ENCODE measurements at places on chromosomes 5 and 9.

DNA sequence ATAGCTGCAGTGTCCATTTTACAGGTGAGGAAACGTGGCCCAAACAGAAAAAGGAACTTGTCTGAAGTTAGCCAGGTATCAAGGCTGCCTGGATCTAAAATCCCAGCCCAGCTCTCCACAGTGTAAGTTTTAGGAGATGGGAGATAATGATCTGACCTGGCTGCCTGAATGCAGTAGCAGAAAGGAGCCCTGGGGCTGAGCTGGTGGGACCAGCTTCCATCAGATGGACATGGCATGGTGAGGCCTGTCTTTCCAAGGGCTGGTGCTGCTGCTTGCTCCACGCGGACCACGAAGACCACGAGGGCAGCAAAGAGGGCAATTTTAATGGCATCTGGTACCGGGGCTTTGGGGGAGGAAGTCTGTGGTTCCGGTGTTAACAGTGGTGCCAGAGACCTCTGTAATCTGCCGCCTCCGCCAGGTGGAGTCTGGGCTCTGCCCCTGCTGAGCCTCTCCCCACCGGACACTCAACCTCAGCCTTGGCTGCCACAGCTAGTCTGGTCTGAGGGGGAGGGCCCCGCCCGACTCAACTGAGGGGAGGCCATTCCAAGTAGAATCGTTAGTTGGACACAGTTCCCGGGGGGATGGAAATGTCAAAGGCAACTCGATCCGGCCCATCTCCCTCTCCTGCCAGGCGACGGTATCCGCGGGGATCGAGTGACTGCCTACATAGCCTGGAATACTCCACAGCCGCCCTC is 650 bp downstream of the MYORG start:
- no peak for DNase-seq

- no peak for DNase-seq
Measured at GRCh38 chr5:141913560-141914198, 10.0 kb upstream of the DELE1 start.

DNA sequence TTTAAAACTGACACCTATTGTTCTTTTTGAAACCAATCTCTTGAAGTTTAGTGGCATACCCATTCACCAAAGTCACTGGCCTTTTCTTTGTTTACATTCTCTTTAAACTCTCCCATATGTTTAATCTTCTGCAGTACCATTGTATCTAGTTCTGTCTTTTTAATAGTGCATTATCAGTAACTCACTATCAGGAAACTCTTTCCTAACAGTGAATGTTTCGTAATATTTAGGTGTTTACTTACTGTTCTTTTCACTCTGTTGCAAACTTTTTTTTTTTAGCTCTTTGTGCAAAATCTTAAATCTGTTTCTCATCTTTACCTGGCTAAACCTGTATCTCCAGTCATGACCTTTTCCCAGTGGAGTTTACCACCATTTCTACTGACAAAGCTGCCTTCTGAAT is 17.2 kb downstream of the SMAD5 start:
- no peak for DNase-seq

- no peak for DNase-seq
Measured at GRCh38 chr5:14036514-14036913, 92.0 kb upstream of the DNAH5 start.

DNA sequence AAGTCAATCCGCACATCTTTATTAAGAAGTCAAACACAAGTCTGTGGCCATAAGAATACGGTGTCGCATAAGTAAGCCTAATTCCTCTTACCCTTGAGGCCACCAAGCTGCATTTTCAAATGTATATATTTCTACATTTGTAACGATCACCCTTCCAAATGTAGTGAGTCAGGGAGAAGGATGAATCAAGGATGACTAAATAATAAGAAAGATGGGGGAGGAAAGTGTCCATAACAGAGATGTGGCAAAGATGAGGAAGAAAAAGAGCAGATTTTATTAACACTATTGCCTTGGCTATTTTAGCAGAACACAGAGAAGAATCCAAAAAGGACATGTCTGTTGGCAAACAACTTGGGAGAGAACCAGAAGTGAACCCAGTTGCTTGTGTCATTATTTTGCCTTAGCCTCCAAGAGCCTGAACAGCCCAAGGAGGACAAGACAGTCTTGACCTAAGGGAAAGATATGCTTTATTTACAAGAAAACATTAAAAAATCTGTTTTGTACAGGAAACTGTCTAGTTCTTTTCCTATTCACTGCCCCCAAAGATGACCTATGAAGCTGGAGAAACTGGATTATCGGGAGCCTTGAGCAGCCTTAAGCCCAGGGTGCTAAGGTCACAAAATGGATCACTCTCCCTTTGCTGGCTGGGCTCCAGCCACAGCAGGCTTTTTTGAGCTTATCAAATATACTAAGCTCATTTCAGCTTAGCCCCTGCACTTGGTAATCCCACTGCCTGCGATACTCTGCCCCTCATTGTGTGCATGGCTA is 101.5 kb downstream of the PLCXD3 start:
- DNase-seq = no peak

- no peak for DNase-seq
Measured at GRCh38 chr9:137339045-137339907, 37.2 kb upstream of the NRARP start.

DNA sequence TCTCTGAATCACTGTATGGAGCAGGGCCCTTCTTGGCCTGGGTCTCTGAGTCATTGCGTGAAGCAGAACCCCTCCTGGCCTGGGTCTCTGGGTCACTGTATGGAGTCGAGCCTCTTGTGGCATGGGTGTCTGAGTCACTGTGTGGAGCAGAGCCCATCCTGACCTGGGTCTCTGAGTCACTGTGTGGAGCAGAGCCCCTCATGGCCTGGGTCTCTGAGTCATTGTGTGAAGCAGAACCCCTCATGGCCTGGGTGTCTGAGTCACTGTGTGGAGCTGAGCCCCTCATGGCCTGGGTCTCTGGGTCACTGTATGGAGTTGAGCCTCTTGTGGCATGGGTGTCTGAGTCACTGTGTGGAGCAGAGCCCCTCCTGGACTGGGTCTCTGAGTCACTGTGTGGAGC is 94.0 kb upstream of the RAPGEF1 start:
- DNase-seq = no peak

DNA sequence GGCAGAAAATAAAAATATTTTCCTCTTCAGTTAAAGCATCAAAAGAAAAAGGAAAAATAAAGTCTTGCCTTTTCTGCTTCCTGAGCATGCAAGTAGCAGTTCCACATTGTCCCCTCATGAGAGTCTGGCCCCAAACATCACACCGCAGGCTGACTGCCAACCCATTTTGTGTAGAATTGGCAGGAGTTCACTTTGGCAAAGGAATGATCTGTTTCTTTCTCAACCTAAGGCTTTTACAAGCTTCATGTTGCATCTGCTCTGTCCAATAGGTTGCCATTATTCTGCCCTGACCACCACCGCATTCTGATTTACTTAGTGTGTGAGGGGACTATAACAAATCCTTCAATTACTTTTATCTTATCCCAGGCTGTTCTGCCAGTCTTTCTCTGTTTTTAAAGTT is 249.5 kb downstream of the ISL1 start:
- no peak for DNase-seq

- DNase-seq = no peak
Measured at GRCh38 chr9:16540743-16541613, 329.5 kb downstream of the BNC2 start.

- DNase-seq = no peak
Measured at GRCh38 chr9:73050887-73051550, 98.2 kb upstream of the ALDH1A1 start.

DNA sequence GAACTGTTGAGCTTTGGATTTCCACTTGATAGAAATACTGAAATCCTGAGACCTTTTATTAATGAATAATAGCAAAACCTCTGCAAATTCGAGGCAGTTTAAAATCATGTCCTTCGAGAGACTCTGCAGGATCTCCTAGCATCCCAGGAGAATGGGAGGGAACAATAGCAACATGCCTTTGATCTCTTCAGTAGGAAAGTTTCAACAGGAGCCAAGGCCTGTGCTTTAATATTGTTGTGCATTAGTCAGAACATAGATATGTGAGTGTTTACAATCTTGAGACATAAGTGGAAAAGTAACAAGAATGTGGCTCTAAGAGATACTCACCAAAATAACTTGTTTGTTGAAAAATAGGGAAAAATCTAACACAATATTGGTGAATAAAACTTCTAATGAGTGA is 83.3 kb upstream of the LHFPL2 start:
- DNase-seq = no peak

DNA sequence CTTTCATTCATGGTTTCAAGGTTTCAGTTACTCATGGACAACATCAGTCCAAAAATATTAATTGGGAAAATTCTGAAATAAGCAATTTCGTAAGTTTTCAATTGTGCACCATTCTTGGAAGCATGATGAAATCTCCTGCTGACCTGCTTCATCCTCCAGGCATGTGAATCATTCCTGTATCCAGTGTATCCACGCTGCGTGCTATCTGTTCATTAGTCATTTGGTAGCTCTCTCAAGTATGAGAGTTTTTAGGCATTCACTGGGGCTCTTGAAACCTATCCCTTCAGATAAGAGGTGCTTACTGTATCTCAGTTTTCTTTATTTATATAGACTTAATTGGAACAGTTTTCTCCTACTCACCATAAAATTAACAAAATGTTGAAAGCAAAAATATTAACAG is 293.0 kb downstream of the CDH12 start:
- no peak for DNase-seq

DNA sequence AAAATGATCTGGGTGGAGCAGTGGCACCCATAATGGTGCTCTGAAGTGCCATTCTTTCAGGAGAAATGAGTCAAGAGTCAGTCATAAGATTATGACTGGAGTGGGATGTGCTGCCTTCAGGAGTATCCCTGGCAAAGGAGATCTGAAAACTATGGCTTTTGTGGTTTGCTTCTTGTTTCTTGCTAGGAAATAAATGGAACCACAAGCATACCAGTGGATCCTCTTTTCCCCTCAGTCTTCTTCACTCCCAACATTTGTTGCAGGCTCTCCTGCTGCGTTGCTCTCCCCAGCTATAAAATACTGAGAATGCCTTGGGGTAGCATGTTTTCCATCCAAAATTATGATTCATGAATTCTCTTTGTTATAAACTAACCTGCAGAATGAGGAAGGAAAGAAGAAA is 199.1 kb downstream of the NNT start:
- no peak for DNase-seq

- no peak for DNase-seq
Measured at GRCh38 chr5:100553209-100553608, 18.0 kb downstream of the FAM174A start.

GRCh38 chr5:81187885-81188284 is 45.2 kb upstream of the CKMT2 start:
- DNase-seq = no peak

DNA sequence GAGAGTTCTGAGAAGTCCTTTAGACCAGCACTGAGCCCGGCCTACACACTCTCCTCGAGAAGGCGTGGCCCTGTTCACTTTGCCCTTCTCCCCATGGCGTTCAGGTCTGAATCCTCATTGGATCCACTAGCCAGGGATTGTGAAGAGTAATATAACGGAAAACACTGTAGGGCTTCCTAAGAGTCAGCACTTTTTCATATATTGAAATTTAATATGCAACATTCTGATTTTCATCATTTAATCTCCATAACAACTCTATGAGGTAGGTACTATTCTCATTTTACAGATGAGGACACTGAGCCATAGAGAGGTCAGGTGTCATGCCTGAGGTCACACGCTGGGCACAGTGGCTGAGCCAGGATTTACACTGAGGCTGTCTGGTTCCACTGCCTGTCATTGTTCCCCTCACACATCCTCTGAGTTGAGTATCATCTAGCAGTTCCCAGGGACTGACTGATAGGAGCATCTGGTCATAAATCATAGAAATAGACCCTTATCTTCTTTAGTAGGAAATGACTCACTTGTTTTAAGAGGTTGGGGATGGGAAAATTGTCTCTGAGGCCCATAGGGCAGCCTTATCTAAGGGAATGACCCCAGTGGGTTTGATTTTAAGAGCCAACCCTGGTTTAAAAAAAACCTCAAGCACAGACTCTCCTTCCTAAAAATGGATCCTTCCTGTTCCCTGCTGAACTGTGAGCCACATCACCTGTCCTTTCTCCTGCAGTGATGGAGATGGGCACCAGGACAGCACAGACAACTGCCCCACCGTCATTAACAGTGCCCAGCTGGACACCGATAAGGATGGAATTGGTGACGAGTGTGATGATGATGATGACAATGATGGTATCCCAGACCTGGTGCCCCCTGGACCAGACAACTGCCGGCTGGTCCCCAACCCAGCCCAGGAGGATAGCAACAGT is 41.2 kb downstream of the THBS4 start:
- DNase-seq = no peak

DNA sequence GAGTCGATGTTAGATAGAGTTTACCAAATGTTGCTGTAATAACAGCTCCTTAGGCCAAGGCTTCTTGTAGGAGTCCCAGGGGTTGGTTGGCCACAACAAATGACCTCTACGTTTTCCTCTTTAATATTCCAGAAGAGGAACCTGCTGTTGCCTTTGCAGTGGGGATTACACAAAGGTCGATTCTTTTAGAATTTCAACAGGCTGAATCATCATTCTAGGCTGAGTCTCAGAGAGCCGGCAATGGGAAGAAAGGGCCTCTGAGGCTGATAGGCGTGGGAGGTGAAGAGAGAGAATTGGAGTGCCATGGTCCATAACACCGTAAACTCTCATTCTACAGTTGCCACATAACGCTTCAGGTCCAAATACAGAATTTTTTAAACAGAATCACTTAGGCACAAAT is 405.9 kb upstream of the DAP start:
- DNase-seq = no peak

GRCh38 chr9:5612185-5612530 is 16.7 kb upstream of the RIC1 start:
- DNase-seq = peak; percentile 29
